Endothelial cell (in vitro differentiated cells): ENCODE measurements at places on chromosomes 1 and 21.

DNA sequence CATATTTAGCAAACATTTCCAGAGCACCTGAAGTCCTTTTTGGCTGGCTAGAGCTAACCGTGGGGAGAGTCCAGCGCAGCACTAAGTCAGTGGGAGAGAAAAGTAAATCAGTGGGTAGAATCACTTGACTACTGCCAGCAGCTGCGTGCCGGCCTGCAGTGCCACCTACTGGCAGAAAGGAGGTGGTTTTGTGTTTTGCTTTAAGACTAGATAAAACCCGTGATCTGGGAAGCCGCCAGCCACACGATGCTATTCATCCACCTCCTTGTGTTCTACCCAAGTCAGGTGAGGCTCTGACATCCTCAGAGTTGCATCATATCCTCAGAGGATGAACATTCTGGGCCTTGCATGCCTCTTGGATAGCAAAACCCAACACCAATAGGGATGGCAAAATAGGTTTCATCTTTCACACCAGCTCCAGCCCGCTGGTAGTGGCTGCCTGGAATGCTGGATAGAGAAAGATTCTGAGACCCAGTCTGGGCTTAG is 14.1 kb upstream of the HEYL start:
- DNase-seq = peak; percentile 72

- DNase-seq = no peak
Measured at GRCh38 chr1:177116941-177117340, 47.6 kb downstream of the ASTN1 start.

DNA sequence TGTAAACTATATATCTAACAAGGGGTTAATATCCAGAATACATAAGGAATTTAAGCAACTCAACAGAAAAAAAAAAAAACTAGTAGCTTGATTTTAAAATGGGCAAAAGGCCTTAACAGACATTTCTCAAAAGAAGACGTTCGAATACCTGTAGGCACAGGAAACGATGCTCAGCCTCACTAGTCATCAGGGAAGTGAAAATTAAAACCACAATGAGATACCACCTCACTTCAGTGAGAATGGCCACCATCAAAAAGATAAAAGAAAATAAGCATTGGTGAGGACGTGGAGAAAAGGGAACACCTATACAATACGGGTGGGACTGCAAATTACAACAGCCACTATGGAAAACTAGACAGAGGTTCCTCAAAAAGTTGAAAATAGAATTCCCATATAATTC is 37.3 kb downstream of the NPHP4 start:
- no peak for DNase-seq

DNA sequence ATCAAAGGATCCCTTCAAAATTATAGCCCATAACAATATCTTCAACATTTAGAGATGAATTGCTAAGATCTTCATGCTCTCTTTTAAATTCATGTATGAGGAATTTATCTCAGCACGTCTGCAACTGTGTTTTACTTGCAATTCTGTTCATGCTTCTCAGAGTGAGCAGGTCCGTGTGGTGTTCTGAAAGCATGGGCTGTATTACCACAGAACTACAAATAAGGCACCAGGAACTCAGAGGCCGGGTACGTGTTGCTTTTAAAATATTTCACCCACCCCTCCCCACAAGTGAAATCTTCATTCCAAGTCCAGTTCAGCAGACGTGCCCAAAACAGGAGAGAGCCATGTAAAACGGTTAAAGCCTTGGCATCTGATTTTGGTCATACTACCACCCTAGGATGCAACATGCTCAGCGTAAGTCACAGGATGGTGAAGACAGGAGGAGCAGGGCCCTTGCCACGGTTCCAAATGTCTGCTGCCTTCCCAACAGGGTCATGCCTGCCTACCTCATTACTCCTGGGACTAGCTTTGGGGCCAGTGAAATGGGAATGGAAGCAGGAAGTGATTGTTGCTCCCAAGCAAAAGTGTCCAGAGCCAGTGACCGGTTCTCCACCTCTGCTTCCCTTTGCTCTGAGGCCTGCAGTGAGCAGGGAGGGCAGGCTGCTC is 133.7 kb downstream of the PTPN14 start:
- no peak for DNase-seq

- no peak for DNase-seq
Measured at GRCh38 chr21:27329255-27329851, 362.5 kb upstream of the ADAMTS5 start.

DNA sequence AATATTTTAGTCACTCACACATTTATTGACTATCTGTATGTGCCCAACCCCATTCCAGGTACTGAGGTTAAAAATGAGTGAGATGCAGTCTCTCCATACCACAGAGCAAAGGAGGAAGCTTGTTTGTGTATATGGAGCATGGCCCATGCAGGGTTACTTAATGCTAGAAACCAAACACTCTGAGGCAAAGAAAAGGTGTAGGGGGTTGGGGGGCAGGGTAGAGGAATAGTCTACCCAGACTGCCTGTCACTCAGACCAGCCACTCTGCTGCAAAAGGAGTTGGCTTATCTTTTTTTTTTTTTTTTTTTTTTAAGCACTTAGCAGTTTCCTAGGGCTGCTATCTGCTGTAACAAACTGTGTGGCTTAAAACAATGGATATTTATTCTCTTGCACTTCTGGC is 19.8 kb downstream of the PGM1 start:
- DNase-seq = no peak

DNA sequence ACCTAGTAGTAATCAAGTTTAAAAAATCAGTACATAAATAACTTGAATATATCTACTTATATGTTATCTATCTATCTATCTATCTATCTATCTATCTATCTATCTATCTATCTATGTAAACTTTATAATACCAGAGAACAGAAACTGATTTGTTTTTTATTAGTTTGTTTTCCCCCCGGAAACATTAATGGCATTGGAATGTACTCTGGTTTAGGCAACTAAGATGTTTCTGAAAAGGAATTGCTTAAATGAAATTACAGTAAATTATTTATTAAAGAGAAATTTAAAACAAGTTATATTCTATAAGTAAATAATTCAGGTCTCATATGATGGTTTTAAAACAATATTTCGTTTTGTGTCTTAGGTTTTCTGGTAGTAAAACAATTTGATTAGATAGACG is 681.0 kb upstream of the ADAMTS5 start:
- no peak for DNase-seq

DNA sequence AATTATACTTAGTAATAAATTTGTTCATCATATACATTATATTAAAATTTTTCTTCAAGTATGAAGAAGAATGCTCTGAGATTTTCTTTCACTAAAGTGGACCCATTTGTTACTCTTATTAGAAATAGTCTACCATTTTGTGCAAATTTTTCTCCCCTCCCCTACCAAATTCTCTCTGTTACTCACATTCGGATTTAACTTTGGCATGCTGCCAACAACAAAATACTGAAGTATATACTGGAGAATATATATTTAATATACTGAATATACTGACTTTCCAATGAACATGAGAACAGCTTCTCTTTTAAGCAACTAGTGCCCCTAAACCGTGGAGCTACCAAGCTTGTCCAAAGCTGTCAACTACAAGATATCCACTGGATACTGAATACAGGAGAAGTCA is 57.2 kb downstream of the CENPF start:
- no peak for DNase-seq

DNA sequence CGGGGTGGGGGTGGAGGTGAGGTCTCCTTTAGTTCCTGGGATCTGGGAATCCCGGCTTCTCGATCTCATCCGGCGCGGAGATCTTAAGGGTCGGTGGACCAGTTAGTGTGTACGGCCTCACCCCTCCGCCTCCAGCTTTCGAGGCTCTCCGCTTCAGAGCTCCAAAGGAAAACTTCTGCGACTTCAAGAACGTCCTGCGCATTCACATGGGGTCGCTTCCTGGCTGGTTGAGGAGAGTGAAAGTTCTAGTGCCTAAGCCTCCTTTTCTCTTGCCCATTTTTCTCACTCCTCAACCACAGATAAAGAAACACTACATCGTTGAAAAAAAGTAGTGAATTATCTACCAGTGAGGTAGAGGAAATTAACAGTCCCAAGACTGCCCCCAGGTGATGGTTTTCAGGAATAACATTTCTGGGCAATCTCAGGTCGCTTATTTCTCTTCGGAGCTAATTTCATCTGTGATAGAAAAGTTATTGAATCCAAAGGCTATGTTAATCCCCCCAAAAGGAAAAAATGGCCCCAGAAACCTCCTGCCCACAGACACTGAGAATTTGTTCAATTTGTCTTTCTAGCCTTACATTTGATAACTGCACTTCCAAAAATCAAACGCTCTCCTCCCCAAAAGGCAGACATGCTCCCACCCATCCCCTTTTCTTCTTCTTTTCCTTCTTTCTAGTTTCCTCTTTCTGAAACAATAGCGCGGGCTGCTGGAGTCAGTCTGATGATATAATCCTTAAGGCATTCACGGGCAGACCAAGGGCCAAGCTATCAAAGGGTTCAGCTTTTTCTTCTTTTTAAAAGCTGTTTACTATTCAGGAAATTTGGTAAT is 20.6 kb upstream of the TBX15 start:
- DNase-seq = peak; percentile 70

GRCh38 chr1:62588000-62588399 is 9.3 kb upstream of the ANGPTL3 start:
- DNase-seq = no peak

DNA sequence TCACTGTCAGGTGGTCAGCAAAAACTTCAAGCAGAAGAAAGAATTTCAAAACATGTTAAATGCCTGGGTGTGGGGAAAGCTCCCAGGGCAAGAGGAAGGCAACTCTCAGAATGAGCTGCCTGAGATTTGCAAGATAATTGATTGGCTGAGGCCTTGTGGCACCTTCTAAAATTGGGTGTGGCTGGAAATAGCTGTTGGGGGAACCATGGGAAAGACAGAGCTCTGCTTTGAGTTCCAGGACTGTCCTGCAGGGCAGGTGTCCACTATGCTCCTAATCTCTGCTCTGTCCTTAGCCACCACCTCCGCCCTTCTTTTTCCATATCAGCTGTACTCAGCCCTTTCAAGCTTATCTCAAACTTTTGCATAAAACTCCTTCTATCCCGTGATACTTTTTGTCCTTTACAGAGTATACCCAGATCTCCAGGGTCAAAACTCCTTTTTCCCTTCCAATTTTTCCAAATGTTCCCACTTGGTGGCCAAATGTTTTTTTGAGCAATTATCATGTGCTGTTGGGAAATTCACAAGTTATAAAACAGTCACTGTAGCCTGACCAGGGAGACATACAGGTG is 23.8 kb upstream of the PPP2R5A start:
- no peak for DNase-seq

- DNase-seq = no peak
Measured at GRCh38 chr1:206761159-206761768, 9.3 kb upstream of the IL19 start.

GRCh38 chr1:61337981-61338848 is 255.9 kb downstream of the NFIA start:
- peak; percentile 48 for DNase-seq

DNA sequence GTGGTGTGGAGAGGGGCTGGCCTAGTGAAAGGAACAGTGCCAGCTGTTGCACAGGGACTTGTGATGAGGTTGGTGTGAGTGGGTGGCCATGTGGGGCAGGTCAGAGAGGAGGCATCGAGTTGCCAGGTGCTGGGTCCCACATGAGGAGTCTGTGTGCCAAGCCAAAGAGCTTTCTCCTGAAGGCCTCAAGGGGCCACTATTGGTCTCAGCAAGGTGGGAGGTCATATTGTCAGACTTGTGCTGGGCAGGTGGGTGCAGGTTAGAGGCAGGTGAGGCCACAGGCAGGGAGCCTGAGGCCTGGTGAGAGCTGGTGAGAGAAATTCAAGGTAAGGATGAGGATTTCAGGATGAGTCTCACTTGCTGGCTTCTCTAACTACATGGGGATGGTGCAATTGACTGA is 256.8 kb downstream of the DISC1 start:
- DNase-seq = no peak
